Occipital lobe (tissue), 3 donors: ENCODE measurements at places on chromosomes 5 and 9. TPM values are rescaled to one million over a fixed set of nuclear protein-coding genes. Genes with fewer than 3 reads are reported as not detected.

The SH3GL2 gene
- 52.3 TPM for total RNA-seq

The FAM221B gene
- not detected for total RNA-seq

The NUDT12 gene
- total RNA-seq: 34.8 TPM

DNA sequence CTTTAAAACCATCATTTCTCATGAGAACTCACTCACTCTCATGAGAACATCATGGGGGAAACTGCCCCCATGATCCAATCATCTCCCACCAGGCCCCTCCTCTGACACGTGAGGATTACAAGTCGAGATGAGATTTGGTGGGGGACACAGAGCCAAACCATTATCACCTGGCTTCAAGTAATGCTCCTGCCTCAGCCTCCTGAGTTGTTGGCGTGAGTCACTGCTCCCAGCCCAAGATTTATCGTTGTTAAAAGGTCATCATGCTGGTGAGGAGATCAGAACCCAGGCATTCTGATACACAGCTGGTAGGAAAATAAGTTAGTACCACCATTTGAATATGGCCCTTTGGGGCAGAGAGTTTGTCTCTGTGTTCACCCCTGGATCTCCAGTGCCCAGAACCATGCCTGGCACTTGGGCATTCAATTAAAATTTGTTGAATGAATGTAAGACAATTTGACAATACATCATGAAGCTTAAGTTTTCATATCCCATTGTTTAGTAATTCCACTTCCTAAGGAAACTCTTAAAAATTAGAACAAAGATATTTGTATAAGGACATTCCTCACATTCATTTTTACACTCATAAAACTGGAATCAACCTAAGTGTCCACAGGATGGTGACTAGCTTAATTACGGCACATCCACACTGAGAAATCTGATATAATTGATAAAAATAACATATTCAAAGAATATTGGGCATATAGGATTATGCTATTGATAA is 58.0 kb upstream of the COL15A1 start:
- no peak for DNase-seq

DNA sequence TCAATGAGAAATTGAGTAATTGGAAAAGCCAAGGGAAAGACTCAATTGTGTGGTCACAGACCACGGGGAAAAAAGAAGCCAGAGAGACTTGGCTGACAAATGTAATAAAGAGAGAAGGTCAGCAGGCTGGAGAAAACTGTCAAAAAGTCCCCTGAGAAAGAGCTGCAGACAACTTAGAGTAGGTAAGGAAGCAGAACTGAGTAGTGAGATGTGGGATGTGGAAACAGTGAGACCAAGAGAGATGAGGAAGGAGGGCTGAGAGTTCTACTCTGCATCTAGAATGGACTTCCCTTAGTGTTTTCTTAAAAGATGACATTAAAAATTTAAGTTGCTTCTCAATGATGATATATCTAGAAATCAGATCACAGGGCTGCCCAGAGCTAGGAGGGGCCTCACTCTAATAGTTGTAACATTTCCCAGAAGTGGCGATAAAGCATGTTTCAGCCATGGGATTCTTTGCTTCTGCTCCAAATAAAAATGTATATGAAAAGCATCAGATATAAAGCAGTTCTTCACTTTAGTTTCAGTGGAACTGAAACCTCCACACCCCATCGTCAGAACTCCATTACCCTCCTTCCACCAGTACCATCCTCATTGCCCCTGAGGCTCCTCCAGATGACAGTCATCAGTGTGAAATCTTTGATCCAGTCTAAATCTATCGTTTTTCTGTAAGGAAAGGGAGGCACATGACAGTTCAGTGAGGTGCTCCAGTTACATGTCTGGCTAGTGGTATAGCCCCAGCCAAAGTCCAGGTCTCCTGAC is 80.6 kb downstream of the SPEF2 start:
- no peak for DNase-seq

- no peak for DNase-seq
Measured at GRCh38 chr5:168674893-168675482, 95.8 kb upstream of the PANK3 start.

DNA sequence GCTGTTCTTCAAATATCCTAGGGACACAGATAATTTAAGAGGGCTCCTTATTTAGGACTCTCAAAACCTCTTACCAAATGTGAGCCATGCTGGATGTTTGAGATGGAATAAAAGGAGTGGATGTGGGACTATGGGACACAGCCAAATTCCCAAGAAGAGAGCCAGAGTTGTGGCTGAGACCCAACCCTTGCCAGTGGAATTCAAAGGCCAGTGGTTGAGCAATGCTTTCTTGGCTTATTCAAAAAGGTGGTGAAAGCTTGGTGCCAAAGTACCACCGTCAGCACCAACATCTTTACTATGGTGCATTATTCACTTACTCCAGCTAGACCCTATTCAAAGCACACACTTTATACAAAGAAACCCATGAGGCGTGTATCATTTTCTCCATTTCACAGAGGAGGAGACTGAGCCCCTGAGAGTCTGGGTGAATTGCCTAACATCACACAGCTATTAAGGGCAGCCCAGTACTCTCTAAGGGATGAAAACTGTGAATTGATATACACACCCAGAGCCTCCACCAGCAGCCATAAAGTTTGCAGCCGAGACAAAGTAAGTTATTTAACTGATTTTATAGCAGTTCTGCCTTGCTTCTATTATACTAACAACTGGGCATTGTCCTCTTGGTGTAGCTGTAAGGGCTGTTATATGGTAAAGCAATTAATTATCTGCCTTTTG is 391.7 kb downstream of the ACTL7B start:
- no peak for DNase-seq

- DNase-seq: no peak
Measured at GRCh38 chr5:139812836-139813805, 17.5 kb downstream of the PSD2 start.

DNA sequence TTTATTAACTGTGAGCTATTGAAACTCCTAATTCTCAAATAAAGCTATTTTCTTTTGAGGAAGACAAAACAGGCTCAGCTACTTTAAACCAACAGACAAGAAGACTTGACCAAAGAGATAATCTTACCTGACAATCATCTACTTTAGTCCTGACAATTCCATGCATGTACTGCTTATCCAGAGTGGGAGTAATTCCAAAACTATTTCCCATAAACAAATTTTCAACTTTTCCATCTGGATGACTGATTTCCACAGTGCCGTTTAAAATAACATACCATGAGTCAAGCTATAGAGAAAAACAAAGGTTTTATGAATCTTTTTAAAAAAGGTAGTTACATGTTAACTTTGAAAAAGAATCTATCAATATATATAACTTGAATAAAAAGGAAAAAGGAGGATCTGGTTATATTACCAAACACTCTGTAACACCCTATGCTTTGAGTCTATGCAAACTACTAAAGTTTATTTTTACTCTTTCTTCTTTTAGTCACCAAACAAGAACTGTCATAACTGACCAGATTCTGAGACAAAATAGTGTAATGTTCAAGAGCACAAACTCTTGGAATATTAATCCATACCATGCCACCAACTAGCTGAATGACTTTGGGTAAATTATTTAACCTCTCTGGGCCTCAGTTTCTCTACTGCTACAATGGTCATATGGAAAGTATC is 129.7 kb downstream of the RAPGEF6 start:
- no peak for DNase-seq

DNA sequence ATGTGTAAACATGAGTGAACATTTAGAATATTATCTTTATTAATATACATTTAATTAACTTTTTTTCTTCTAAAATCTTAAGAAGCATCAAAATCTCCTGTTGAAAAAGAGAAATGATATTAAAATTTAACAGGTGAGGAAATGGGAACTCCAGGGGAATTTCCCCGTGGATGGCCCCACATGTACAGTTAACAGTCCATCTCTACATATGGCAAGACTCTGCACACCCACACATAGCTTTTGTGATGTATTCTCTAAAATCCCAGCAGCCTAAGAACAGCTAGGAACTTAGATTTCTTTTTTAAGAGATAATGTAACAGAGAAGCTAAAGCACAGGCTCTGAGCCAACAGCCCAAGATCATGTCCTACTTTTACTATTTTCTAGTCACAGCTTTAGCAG is 556.3 kb upstream of the RGMB start:
- no peak for DNase-seq

- no peak for DNase-seq
Measured at GRCh38 chr9:133864011-133864410, 125.9 kb upstream of the SARDH start.
